NCI-H524 (cell line): ENCODE measurements at places on chromosomes 4 and X.

GRCh38 chrX:39453889-39454621 is 643.7 kb downstream of the BCOR start:
- DNase-seq: peak; percentile 92

DNA sequence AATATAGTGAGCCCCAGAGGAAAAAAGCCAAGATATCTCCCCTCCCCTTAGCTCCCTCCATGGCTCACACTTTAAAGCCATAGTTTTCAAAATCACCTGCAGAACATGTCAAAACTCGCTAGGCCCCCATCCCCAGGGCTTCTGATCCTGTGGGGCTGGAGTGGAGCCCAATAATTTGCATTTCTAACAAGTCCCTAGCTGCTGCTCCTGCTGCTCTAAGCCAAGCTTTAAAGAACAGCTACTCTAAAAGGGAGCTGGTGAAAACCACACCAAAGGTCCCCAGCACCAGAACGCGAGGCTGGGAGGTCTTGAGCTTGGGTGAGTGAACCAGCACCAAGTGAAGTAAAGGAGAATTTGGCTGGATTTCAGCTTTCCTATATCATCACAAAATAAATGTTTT is 237.1 kb downstream of the ZNF674 start:
- DNase-seq: peak; percentile 16

GRCh38 chr4:83389037-83389720 is 54.5 kb upstream of the HPSE start:
- no peak for DNase-seq

GRCh38 chr4:188841523-188841922 is 702.3 kb downstream of the TRIML1 start:
- no peak for DNase-seq

GRCh38 chrX:44871931-44872820 is 812 bp upstream of the KDM6A start:
- DNase-seq: peak; percentile 17

- DNase-seq: no peak
These were observed 163.3 kb upstream of the LEF1 start for GRCh38 chr4:108331905-108332632.
